ENCODE measurements at places on chromosomes 4 and X.

GRCh38 chrX:107775734-107776511 lies at the start of gene TSC22D3:
TSC22D3 (minus strand) TSS chrX:107775787; CDS start chrX:107775419, 368 bp downstream.
- DNase-seq, result no peak

DNA sequence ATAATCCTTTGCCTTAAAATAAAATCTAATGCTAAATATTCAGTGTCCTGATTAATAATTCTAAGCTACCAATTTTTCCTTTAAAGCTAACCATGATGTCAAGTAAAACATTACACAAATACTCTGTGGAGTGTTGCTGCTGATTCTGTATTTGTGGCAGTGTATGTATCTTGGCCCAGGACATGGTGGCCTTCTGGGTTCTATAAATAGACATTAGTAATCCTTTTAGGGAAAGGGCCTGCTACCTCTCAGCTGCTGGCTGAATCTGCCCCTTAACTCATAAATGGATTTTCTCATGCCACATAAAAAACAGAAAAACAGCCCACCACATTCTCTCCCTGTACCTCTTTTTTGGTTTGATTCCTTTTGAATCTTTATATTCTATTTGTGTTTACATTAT lies 1.2 kb upstream of the XK start:
- no peak for DNase-seq

DNA sequence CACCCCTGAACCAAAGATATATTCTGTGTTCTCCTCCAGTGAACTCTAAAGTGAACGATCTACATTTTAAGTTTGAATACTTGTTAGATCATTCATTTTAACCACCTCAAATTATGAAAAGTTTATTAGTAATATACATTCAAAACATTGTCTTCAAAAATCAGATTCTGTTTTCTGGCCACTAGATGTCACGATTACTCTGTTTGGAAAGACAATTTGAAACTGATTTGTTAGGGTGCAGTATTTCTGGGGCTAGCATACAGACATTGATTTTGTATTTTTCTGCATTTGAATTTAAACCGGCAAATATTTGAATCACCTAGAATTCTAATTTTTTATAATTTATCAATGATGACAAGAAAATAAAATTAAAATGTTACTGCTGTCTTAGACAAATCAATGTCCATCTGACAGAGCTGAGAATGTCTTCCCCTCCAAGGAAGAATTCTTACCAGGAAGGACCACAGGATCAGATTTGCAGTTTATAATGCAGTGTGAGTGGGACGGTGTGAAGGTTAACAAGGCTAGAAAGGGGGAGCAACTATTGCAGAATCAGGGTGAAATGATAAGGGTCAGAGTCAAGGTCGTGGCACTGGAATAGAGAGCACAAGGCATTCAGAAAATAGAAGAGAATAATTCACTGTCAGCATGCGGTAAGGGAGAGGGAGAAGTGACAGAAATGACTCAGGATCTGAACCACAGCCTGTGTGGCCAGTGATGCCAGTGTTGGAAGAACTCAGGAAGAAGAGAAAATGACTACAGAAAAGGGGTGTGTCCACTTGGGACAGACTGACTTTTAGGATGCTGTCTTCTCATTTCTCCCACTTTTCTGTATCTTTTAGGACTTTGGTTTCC lies 91.6 kb downstream of the ANXA10 start:
- DNase-seq, result no peak

GRCh38 chr4:109721033-109721432 lies 8.8 kb downstream of the PLA2G12A start:
- DNase-seq, result no peak

DNA sequence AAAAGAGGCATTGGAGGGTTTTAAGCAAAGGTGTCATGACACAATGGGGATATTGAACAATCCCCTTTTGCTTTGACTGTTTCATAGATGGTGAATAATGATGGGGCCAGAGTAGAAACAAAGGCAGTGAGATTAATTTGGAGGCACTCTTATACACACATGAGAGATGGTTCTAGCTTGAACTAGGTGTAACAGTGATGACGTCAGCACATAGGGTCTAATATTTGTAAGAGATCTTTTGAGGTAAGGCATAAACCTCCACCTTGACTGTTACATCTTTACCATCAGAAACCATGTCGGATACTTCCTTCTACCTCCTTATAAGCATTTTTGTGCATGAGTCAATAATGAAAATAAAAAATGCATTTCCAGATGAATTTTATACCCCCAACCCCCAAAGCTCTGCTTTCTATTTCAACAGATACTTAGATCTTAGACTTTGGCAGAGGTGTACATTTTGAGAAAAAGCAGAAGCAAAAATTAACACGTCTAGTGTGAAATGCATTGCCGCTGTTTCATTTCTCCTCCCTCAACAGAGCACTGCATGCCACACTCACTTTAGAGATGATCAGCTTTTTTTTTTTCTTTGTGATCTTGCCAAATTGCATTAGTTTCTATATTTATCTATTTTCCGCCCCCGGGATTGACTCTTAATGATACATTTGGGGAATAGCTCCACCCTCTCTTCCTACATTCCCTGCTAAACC lies 87.2 kb downstream of the HS3ST1 start:
- DNase-seq, result no peak

DNA sequence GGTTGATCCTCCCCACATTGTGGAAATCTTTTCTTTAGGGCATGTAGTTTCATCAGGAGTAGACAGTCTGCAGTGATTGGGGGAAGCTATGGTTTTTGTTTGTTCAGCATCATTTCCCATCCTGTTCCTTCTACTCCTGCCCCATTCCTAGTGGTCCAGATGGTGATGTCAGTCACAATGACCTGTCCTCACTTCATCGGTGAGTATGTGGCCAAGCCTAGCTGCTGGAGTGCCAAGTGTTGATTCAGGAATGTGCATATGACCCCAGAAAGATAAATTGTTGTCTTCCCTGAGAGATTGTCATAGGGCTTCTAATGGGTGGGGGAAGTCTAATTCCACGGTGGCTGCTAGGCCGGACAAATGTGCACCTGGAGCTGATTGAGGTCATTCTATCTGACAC lies 130.6 kb upstream of the FAT1 start:
- no peak for DNase-seq

- DNase-seq, result no peak
Observed at GRCh38 chr4:114237997-114238396, 258.6 kb upstream of the ARSJ start.

DNA sequence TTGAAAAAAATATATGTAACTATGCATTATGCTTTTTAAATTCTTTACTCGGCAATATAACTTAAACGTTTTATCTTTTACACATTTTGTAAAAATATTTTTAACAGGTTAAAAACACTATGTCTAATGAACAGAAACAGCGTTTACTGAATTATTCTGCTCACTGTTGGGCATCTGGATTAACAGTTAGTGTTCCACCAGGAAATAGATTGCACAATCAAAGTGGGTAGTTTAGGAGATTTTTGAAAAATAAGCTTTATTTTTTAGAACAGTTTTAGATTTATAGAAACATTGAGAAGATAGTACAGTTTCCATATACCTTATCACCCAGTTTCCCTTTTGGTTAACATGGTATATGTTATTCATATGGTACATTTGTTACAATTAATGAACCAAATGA lies 63.1 kb upstream of the FREM3 start:
- DNase-seq, result no peak

GRCh38 chr4:53656421-53656981 lies 65.2 kb upstream of the LNX1 start:
- no peak for DNase-seq

DNA sequence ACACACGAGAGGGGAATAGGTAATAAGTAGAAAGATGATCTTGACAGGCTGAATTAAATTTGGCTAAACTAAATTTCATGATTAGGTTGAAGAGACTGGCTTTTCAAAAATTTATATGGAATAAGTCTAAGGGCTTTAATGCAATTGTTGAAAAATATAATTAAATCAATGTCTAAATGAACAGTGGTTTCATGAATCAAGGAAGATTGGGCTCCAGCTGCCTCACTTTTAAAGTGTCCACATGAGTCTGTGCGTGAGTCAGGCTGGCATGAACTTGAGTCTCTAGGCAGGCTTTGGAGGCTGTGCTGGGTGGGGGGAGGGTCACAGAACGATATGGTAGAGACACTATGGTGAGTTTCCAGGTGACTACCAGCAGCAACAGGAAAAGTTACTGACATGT lies 111.9 kb downstream of the SORBS2 start:
- no peak for DNase-seq

DNA sequence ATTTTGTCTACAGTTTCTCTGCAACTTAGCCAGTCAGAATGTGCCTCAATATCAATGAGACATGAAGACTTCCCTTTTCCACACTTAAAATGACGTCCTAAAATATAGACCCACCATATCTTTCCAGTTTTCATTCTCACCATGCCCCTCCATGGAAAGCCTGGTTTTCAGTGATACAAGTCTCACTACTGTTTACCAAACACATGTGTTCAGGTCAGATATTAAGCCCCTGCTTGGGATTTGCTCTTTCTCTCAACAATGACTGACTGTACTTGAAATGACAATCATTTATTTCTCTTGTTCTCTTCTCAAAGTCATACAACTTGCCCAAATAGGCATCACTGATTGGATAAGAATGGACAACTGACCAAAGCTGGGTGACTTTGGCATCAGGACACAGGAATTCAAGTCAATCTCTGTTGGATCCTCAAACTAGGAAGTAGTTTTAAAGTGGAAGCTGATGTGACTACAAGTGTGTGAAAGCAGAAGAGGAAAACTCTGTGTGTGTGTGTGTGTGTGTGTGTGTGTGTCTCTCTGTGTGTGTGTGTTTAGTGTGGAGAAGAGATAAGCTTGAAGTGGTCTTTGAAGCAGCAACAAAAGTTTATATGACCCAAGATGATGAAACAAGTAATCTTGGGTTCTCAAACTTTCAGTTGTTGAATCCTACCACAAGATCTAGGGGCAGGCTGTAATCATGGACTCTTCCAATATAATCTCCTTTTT lies 217.4 kb upstream of the FGF13 start:
- DNase-seq, result no peak

GRCh38 chr4:74453037-74453635 lies 8.2 kb downstream of the AREG start:
- DNase-seq, result no peak

- DNase-seq, result no peak
Observed at GRCh38 chr4:150126201-150126863, 48.1 kb downstream of the DCLK2 start.

DNA sequence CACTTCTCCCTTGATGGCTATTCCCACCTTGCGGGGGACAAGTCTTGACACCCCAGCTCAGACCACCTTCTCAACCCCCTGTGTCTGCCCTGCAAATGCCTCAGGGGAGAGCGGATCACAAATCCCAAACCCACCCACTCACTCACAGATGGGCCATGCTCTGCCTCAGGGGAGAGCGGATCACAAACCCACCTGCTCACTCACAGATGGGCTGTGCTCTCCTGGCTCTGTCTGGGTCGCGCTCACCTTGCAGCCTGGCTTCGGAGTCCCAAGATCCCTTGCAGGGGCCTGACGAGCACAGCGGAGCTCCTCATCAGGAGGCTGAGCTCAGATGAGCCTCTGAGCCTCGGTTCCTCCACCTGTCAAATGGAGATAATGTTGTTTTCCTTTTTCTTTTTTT lies 38.6 kb downstream of the HTRA3 start:
- DNase-seq, result no peak

DNA sequence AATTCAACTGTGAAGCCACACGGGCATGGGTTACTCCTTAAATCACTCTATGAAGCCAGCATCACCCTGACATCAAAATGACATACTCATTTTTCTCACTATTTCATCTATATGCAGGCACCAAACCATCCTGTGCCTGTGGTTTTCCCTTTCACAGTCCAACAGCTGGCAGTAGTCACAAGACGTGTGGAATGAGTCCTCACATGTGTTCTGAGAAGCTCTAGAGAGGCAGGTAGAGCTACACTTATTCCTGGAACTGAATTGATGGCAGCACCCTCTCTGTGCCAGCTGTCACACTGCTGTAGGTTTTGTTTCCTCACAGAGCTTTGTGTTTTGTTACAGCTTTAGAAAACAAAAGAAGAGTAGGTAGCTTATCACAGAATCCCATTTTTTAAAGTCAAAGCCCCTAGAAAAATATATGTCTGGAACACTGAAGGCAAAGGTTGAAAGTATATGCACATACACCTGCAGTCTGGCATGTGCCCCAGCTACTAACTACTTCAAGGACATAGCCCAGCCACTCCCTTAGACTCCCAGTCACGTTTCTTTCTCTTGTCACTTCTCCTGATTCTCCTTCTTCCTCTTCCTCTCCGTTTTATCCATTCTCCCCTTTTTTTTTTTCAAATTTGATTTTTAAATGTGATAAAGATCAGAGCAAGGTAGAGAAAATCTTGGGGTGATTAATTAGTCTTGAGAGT lies 107.1 kb downstream of the ANXA10 start:
- DNase-seq, result no peak

Measured in activated CD8-positive, alpha-beta memory T cell treated with anti-CD3 and anti-CD28 coated beads for 4 hours (primary cell).